ENCODE measurements at places on chromosomes 1 and 21.

GRCh38 chr1:244768804-244769203 lies 66.7 kb upstream of the COX20 start:
- no peak for DNase-seq

DNA sequence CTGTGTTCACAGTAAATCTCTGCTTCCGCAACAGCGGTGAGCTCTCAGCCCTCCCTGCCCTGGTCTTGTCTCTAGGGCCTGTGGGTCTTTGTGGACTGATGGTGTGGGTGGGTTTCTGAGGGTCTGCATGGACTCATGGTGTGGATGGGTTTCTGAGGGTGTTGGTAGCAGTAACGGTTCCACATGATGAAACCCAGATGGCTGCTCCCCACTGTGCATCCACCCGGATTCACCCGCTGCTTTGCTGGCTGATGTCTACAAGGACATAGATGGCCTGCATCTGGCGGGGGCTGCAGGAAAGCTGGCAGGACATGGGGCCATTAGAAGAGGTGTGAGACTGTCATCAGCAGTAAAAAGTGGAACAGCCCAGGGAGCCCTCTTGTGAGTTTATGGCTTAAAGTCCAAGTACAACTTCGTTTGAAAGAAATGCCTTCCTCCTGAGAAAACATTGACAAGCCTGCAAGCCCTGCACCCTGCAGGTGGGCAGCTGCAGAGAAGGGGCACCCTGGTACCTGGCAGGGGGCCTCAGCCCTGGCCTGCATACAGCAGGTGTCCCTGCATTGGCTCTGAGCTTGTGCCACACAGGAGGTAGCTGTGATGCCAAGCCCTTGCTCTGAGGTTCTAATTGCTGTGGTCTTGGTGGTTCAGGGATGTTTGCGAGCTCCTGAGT lies 156.9 kb upstream of the COL6A1 start:
- no peak for DNase-seq

GRCh38 chr1:16083486-16083885 lies 10.0 kb upstream of the FAM131C start:
- no peak for DNase-seq

DNA sequence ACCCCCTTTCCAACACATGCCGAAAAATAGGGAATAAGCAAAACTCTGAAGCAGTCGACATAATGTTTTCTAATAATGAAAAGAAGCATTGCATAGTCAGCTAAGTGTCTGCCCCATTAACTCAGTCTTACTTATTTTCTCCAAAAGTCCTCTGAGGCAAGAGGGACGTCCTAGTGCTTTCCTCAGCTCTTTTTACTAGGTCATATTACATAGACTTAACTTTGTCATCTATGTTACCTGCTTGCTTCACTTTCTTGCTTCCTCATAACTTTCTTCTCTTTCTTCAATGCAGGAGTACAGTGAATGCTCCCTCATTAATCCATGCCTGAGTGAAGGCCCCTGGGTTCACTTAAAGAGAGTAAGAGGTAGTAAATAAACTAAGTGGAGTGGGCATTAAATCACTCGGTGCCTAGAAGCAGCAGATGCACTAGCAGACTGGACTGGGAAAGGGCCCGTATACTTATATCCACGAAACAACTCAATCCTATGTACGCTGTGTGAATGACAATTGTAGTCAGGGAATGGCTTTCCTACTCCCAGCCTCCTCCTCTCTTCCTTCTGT lies 210.5 kb upstream of the SPAG17 start:
- DNase-seq = no peak

DNA sequence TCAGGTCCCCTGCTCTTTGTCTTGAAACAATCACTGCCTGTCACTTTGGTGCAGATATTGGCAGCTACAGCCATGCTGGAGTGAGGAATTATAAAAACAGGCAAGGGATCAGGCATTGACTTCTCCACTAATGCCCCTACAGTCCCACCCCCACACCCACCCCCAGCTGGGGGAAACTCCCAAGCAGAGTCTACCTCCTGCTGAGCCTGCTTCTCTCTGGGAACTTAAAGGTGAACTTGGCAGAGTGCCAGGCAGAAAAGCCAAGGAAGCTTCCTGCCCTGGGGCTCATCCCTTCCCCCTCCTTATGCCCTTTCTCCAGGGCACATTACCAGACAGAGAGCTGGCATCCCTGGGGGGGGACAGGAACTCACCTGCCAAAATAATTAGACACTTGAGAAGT lies 6.7 kb downstream of the NCMAP start:
- no peak for DNase-seq

DNA sequence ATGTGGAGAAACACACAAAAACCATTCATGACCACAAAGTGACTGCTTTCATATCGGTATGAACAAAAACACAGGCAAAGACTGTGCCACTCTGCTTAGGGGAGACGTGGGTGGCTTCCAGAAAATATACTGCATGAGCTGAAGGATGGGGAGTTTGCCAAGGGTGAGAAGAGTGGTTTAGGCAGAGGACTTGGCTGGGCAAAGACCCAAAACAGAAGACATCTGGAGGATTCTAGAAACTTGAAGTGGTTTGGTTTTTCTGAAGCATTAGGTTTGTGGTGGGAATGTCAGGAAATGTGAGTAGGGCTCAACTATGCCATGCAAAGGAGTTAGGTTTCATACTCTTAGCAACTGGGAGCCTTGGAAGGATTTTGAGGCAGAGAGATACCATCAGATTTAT lies 26.6 kb upstream of the DNM3 start:
- no peak for DNase-seq

DNA sequence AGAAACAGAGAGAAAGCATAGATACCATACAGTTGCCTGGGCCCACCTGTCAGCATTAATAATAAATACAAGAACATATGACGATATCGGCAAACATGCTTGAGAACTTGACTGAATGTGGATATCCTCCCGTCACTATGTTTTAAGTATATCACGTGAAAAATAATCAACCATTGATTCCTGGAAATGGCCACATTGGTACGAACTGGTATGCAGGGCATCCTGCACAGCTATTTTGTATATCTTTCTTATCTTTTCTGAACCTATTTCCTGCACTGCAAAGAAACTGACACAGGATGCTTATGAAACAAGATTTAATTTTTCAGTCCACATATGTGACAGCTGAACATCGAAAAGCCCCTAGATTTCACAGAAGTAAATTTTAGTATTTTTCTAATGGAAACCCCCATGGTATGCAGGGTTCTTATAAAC lies 22.8 kb upstream of the RGS1 start:
- no peak for DNase-seq

GRCh38 chr21:43741423-43742096 lies 22.6 kb downstream of the PDXK start:
- no peak for DNase-seq

DNA sequence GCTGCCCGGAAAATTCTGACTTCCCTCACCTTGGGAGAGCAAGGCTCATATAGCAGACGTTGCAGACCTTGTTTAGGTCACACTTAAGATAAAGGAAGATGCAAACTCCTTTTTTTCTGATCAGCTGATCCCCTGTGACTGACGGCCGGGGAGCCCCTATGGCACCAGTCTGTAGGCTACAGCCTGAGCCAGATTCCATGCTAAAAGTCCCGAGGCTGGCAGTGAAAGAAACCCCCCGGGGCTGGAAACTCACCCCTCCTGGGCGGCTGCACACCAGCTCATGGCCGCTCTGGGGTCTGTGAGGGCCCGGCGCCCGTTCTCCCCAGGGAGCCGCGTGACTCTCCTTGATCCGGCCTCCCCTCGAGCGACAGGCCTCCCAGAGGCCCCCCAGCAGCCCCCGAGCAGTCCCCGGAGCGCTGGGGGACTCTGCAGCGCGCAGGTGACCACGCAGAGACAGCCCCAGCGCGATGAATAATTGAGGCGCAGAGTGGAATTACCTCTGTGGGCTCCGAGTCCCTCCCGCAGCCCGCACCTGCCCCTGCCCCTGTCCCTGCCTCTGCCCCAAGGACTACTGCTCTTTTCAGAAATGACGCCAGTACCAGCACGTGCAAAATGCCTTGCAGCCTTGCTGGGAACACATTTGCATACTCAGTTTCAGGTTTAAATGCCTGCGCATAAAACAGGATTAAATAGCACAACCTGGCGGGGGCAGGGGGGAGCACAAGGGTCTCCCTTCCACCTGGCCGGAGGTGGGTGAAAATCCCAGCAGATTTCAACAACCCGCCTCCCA lies 62.6 kb upstream of the CLDN14 start:
- no peak for DNase-seq

DNA sequence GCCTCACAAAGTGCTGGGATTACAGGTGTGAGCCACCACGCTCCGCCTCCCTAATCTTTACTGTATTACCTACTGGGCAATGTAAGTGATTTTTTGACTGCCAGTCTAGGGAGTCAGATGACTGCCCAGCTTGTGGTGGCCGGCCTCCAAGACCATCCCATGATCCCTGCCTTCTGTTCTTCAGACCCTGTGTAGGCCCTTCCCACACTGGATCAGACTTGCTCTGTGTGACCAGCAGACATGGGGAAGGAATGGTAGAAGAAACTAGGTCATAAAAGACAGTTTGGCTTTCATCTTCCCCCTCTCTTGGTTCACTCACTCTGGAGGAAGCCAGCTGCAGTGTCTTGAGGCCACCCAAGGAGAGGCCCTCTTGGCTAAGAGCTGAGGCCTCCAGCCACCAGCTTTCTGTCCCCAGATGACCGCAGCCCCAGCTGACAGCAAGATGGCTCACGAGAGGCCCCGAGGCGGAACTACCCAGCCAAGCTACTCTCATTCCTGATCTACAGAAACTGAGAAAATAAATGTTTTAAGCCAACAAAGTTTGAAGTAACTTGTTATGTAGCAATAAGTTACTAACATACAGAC lies 14.5 kb upstream of the CBR3 start:
- no peak for DNase-seq

DNA sequence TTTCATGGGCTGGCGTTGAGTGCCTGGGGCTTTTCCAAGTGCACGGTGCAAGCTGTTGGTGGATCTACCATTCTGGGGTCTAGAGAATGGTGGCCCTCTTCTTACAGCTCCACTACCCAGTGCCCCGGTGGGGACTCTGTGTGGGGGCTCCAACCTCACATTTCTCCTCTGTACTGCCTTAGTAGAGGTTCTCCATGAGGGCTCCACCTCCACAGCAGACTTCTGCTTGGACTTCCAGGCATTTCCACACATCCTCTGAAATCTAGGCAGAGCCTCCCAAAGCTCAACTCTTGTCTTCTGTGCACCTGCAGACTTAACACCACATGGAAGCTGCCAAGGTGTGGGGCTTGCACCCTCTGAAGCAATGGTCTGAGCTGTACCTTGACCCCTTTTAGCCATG lies 82.1 kb downstream of the CCDC18 start:
- no peak for DNase-seq

DNA sequence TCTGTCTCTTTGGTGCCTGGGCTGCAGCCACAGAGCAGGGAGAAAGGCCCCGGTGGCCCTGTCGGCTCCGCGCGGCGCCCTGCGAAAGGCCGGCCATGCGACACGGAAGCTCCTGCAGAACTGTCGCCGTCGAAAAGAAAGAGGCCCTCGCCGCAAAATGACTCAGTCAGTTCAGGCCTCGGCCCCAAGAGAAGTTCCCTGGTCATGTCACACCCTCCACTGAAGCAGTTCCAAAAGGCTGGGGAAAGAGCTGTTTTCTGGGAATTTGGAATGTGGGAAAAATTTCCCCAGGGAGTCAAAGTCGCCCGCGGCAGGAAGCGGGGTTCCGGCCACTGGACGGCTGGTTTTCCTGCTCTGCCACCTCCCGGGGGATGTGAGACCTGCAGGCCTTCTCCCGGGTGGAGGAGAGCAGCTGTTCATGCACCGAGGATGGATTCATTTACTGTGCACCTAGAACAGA lies 115.8 kb upstream of the ZNF678 start:
- no peak for DNase-seq

DNA sequence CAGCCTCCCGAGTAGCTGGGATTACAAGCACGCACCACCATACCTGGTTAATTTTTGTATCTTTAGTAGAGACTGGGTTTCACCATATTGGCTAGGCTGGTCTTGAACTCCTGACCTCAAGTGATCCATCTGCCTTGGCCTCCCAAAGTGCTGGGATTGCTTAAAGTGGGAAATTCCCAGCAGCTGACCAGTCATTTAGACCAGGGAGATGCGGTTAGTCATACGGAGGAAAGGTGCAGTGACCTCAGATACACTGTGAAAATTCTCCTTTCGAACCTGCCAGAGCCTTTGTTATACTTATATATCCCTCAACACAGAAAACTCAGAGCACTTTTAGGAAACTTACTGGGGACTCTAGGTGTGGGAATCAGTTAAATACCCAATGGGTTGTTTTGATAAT lies 39.6 kb downstream of the MAP10 start:
- DNase-seq = no peak

GRCh38 chr1:26582836-26583460 lies 53.4 kb downstream of the RPS6KA1 start:
- DNase-seq = no peak

- DNase-seq = no peak
Observed at GRCh38 chr1:63865561-63865960, 91.7 kb downstream of the ROR1 start.

- DNase-seq = no peak
Observed at GRCh38 chr1:239843541-239843940, 248.1 kb upstream of the FMN2 start.

- DNase-seq = peak; percentile 12
Observed at GRCh38 chr1:100530880-100531487, 7.0 kb upstream of the GPR88 start.

GRCh38 chr1:185017338-185017737 lies 28.0 kb upstream of the RNF2 start:
- DNase-seq = no peak

DNA sequence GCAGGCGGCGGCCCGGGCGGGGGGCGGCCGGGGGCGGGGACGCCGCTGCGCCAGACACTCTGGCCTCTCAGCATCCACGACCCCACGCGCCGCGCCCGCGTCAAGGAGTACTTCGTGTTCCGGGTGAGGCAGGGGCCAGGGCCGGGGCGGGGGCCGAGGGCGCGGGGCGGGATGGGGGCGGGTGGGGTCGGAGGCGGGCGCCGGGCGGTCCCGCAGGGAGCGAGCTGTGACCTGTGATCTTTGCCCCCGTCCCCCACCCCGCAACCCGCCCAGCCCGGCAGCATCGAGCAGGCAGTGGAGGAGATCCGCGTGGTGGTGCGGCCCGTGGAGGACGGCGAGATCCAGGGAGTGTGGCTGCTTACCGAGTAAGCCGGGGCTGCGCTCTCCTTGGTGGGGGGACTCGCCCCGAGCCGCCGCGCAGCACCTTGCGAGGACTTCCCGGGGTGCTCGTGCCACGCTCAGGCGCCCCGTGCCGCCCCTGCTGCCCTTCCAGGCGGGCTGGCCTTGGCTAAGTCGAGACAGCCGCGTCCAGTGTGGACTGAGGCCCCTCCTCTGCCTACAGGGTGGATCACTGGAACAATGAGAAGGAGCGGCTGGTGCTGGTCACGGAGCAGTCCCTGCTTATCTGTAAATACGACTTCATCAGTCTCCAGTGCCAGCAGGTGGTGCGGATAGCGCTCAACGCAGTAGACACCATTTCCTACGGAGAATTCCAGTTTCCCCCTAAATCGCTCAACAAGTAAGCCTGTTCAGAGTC lies 514 bp downstream of the TPRG1L start:
- no peak for DNase-seq

Measured in T-cell (primary cell).